Activated CD8-positive, alpha-beta T cell treated with anti-CD3 and anti-CD28 coated beads for 36 hours (primary cell): ENCODE measurements at places on chromosomes 5 and 9. TPM values are rescaled to one million over a fixed set of nuclear protein-coding genes. Genes with fewer than 3 reads are reported as not detected.

TNFSF15 gene
- 0.16 TPM for total RNA-seq

GRCh38 chr9:129353697-129354336 lies 175.8 kb upstream of the IER5L start:
- no peak for DNase-seq
- no peak overlapping the region for H3K27ac ChIP-seq
- peaks cover 3% of the 10 kb centered on the region for H3K4me1 ChIP-seq
- no peak overlapping the region for H3K4me3 ChIP-seq

DNA sequence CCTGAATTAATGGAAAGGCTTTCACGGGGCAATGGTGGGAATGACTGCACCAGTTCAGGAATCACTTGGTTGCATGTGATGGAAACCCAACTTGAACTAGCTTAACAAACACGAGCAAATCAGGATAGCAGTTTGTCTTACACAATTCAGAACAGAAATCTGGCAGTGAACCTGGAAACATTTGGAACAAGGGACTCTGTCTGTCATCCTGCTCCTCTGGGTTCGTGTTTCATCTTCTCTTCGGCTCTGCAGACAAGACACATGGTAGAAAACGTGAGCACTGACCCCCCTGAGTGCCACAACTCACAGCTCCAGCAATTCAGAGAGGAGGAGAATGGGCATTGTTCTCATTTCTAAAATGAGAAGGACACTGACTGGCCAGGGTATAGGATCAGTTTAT lies 218.1 kb upstream of the NREP start:
- no peak overlapping the region for H3K4me3 ChIP-seq
- H3K27me3 ChIP-seq, result peaks cover 4% of the 10 kb centered on the region
- no peak for DNase-seq
- H3K36me3 ChIP-seq, result no peaks in the 10 kb centered on the region
- H3K27ac ChIP-seq, result no peak overlapping the region

SURF6 gene
- 24.9 TPM for total RNA-seq

- no peaks in the 10 kb centered on the region for H3K36me3 ChIP-seq
- H3K4me3 ChIP-seq, result no peak overlapping the region
- H3K27me3 ChIP-seq, result no peaks in the 10 kb centered on the region
- H3K4me1 ChIP-seq, result no peaks in the 10 kb centered on the region
- DNase-seq, result no peak
These were observed 231.0 kb upstream of the GAS1 start for GRCh38 chr9:87178302-87178701.

SGCD gene
- not detected for total RNA-seq

ASPN gene
- not detected for total RNA-seq

DNA sequence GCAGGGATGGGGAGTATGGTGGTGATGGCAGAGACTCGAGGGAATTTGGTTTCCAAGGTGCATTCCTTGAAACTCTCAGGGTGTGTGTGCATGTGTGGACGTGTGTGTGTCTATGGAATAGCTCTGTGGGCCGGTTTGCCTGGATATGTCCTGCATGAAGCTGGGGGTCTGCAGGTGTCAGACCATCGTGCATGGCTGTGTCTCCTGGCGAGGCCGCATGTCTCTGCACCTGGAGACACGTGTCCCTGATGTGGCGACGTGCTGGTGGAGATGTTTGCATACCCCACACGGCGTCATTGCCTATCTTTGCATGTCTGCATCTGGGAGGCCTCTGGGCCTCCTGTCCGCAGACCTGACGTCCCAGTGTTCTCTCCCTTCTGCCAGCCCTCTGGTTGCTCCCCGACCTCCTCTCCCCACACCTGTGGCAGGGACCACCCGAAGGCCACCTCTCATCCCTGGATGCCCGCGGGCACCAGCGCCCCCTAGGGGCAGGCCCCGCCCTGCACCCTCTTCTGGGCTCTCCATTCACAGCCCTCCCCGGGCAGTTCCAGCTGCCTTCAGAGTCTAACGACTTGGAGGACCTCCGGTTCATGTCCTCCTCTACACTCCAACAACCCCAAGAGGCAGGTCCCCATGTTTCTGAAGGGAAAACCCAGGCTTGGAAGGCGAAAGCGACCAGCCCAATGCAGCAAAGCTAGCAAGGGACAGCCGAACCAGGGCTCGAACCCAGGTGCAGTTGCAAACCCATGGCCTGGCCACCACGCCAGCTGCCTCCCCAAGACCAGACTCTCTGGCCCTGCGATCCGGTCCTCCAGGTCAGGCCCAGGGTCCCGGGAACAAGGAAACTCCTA lies 88.6 kb downstream of the LMX1B start:
- H3K27ac ChIP-seq, result no peak overlapping the region
- peak; percentile 64 for DNase-seq
- no peak overlapping the region for H3K4me3 ChIP-seq
- peaks cover 19% of the 10 kb centered on the region for H3K27me3 ChIP-seq

GRCh38 chr5:141488591-141489561 lies at the start of gene PCDHGC5:
Gene PCDHGC5, plus strand, starts transcription at chr5:141489081. Its CDS starts 160 bp downstream, at chr5:141489241.
- H3K27me3 ChIP-seq, result peaks cover 83% of the 10 kb centered on the region
- no peaks in the 10 kb centered on the region for H3K36me3 ChIP-seq
- H3K4me1 ChIP-seq, result peaks cover 13% of the 10 kb centered on the region
- H3K27ac ChIP-seq, result no peak within 1 kb of the TSS
- DNase-seq, result no peak

CCDC69 gene
- 33.0 TPM for total RNA-seq

- no peaks in the 10 kb centered on the region for H3K36me3 ChIP-seq
- H3K4me3 ChIP-seq, result no peak overlapping the region
- H3K4me1 ChIP-seq, result peaks cover 37% of the 10 kb centered on the region
These were observed 8.7 kb downstream of the IGIP start for GRCh38 chr5:140134277-140134935.

ARSI gene
- not detected for total RNA-seq

DNA sequence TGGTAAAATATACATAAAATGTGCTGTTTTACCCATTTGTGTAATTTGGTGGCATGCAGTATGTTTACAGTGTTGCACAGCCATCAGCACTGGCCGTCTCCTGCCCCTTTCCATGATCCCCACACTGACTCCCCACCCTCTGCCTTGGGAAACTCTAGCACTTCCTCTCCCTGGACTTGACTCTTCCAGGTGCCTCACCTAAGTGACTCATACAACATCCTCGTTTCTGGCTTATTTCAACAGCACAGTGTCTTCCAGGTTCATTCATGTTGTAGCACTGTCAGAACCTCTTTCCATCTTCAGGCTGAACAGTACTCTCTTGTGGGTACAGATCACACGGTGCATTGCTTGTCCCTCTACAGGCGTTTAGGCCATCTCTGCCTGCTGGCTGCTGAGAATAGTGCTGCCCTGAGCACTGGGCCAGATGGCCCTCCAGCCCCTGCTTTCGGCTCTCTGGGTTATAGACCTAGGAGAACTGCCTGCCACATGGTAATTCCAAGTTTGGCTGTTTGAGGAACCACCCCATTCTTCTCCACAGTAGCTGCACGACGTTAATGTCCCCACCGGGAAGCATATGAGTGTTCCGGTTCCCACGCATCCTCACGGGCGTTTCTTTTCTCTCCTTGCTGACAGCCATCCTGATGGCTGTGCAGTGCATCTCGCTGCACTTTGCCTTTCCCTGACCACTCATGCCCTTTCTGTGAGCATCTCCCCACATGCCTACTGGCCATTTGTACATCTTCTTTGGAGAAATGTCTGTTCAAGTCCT lies 211.8 kb downstream of the FANCC start:
- H3K36me3 ChIP-seq, result no peaks in the 10 kb centered on the region
- no peaks in the 10 kb centered on the region for H3K4me1 ChIP-seq

- no peak overlapping the region for H3K4me3 ChIP-seq
- no peaks in the 10 kb centered on the region for H3K36me3 ChIP-seq
- H3K27ac ChIP-seq, result no peak overlapping the region
- DNase-seq, result no peak
- peaks cover 3% of the 10 kb centered on the region for H3K4me1 ChIP-seq
These were observed 73.7 kb downstream of the SLC1A3 start for GRCh38 chr5:36680066-36680465.

DNA sequence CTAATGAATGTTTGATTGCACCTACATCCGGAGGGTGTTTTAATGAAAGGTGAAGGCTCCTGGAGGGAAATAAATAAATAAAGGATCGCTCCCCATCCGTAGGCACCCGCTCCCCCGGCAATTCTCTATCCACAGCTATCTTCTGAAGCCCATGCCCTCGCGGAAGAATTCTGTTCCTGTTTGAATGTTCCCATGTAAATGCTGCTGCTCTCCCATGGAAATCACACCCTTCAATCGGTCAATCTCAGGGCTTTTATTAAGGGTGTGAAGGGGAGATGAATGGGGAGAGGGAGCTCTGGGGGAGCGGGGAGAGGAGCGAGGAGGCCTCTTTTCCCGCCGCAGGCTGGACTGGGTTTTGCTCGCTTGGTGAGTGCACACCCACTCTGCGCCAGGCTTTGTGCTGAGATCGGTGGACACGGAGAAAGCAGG lies 21.1 kb upstream of the ARAP3 start:
- H3K27me3 ChIP-seq, result peaks cover 23% of the 10 kb centered on the region
- no peak for DNase-seq
- H3K27ac ChIP-seq, result no peak overlapping the region
- peaks cover 11% of the 10 kb centered on the region for H3K4me1 ChIP-seq
- H3K36me3 ChIP-seq, result no peaks in the 10 kb centered on the region
- peak overlapping the region; percentile 56 for H3K4me3 ChIP-seq

GRCh38 chr5:639253-639530 lies 27.1 kb downstream of the CEP72 start:
- no peak overlapping the region for H3K4me3 ChIP-seq
- H3K4me1 ChIP-seq, result no peaks in the 10 kb centered on the region
- no peaks in the 10 kb centered on the region for H3K27me3 ChIP-seq
- no peak for DNase-seq
- H3K27ac ChIP-seq, result no peak overlapping the region

DNA sequence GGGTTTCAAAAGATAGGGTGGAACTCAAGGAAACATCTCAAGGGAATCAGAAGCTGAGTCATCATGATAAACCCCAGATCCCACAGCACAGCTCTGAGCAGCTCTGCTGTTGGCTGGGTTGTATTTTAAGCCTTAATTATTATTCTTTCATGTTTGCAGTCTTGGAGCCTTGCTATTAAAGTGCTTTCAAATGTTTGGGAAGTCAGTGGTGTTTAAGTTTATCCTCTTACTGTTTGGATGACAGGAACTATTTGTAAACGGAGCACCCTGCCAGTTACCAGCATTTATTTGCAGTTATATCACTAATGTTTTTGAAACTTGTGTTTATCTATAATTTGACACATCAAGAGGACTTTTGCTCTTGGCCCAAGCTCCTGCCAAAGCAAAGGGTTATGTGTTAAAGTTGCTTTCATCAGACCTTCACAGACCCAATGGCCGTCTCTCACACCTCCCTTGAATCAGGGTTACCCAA lies 141.1 kb upstream of the SPDL1 start:
- H3K27ac ChIP-seq, result no peak overlapping the region
- no peaks in the 10 kb centered on the region for H3K36me3 ChIP-seq
- H3K4me3 ChIP-seq, result no peak overlapping the region
- no peak for DNase-seq

ZBTB5 gene
- 8.8 TPM for total RNA-seq
